OCI-LY7 (cell line): ENCODE measurements at places on chromosomes 13 and 19. TPM values are rescaled to one million over a fixed set of nuclear protein-coding genes. Genes with fewer than 3 reads are reported as not detected.
A peak's percentile ranks its signal among the peaks of the same experiment; 100 is the strongest.

PCDH8 gene
- total RNA-seq: not detected in 2 replicates

CGB8 gene
- total RNA-seq: not detected in 2 replicates

PTGIR gene
- total RNA-seq: not detected in 2 replicates

GRCh38 chr13:80386002-80386401 is 45.1 kb upstream of the SPRY2 start:
- DNase-seq: no peak

- DNase-seq: no peak
Observed at GRCh38 chr13:25844559-25845434, 207.0 kb downstream of the SHISA2 start.

GRCh38 chr19:29665826-29666577 is 741 bp downstream of the PLEKHF1 start:
- no peak for DNase-seq

DNA sequence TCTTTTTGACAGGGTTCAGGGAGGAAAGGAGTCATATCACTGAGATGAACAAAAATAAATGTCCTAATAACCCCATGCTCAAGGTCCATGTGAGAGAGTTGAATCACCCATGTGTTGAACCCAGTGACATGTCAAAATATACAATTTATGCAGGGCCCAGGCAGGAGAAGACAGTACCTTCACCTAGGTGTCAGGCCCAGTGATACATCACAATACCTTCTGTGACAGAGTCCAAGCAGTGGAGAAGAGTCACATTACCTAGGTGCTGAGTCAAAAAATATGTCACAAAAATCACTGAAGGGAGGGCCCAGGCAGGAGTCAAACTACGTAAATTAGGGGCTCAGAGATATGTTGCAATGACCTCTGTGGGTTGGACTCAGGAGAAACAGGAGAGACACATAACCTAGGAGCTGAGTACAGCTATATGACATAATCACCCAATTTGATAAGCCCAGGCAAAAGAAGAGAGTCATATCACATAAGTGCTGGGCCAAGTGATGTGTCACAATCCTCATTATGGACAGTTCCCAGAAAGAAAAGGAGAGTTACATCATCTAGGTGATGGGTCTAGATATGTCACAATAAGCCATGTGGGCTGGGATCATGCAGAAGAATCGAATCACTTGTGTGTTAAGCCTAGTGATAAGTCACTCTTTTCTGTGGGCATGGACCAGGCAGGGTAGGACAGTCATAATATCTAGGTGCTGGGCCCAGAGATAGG is 13.8 kb upstream of the ZNF724 start:
- DNase-seq: no peak

DNA sequence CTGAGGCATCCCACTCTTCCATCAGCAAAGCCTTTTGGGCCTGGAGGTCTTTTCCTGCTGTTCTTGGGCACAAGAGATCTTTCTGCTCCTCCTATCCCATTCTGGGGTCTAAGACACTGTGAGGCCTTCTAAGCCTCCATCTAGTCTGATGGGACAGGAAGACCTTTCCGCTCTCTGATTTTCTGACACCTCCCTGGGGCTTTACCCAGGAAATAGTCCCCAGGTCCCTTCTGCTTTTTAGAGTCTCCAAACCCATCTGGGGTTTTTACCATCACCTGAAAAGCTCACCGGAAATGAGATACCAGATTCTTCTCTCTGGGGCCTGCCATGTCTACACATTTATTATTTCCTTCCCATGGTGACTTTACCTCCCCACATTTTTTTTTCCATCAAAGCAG is 21.1 kb downstream of the CLEC17A start:
- peak; percentile 94 for DNase-seq
